H9 (cell line): ENCODE measurements at places on chromosomes 1 and 21. TPM values are rescaled to one million over a fixed set of nuclear protein-coding genes. Genes with fewer than 3 reads are reported as not detected.

DNA sequence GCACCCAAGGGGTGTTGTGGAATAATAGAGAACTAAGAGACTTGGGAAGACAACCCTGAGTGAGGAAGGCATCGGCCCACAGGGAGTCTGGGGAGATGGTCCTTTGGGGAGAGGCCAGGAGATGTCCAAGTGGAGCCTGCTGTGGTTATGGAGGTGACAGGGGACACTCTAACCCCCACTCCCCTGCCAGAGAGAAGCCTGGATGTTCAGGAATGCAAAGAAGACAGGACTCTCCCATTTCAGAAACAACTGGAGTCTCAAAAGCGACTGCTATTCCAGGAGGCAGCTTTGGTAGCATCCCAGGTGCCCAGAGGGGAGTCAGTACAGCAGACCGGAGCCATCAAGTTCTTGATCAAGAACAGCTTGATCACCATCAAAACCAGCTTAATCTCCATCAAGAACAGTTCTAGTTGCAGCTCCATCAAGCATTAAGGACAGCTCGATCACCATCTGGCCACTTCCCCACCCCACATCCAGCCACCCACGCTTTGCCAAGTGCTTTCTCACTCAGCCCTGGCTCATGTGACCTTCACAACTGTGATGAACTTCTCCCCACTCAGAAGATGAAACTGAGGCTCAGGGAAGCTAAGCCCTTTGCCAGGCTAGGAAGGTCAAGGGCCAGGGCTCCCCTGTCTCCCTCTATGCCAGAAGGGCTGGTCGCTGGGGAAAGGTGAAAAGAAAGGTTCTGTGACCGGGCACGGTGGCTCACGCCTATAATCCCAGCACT is 743 bp downstream of the CD52 start:
- H3K36me3 ChIP-seq = peaks cover 16% of the 10 kb centered on the region
- H3K27me3 ChIP-seq = no peaks in the 10 kb centered on the region
- no peaks in the 10 kb centered on the region for H3K4me1 ChIP-seq
- H3K27ac ChIP-seq = no peak overlapping the region

GRCh38 chr1:223315665-223316064 is 48.3 kb downstream of the SUSD4 start:
- no peaks in the 10 kb centered on the region for H3K36me3 ChIP-seq
- H3K4me1 ChIP-seq = no peaks in the 10 kb centered on the region; the same call in 1 of the 2 replicates
- no peak overlapping the region for H3K4me3 ChIP-seq
- DNase-seq = no peak
- no peak overlapping the region for H3K27ac ChIP-seq
- H3K27me3 ChIP-seq = no peaks in the 10 kb centered on the region

DNA sequence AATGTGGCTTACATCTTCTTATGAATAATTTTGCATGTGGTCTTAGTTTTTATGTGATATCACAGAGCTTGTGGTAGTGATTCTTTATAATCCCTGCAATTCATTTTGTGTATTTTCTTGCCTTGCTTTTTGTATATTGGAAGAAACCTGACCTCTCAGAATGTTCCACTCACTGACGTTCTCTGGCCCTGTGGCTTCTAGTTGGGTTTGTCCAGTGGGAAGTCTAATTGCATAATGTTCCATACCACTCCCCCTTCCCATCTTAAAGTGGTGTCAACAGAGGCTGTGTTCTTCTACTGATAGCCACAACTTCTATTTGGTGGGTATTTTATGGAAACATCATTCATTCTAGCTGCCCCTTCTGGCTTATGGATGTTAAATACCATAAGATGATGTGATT is 225.3 kb downstream of the BACH1 start:
- H3K4me3 ChIP-seq = no peak overlapping the region
- H3K4me1 ChIP-seq = no peaks in the 10 kb centered on the region
- no peak for DNase-seq
- H3K27ac ChIP-seq = no peak overlapping the region
- peaks cover 27% of the 10 kb centered on the region; the same call in 1 of the 2 replicates for H3K36me3 ChIP-seq

FCER1G gene
- 0.44 and 0.90 TPM in 2 replicates for total RNA-seq

KIRREL1 gene
- 29.9 and 30.5 TPM in 2 replicates for total RNA-seq

HES3 gene
- total RNA-seq = 89.9 and 93.4 TPM in 2 replicates

TMCC2 gene
- 11.3 and 11.7 TPM in 2 replicates for total RNA-seq
